ENCODE measurements at places on chromosomes 5 and 9.

GRCh38 chr5:167284222-167284890 lies 1007.1 kb upstream of the WWC1 start:
- DNase-seq = no peak

DNA sequence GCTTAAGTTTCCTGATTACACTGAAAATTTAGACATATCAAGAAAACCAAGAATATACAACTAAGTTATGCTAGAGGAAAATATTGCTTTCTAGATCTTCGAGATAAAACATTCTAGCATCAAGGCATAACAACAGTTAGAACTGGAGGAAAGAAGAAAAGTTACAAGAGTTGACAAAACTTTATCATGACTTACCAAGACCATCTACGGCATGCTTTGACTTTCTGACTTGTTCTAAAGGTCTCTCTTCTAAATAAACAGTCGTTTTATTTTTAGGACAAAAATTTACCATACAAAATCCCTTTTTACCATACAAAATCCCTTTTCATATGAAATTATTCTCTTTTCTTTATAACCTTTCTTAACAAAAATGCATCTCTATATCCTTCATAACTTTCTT lies 1110.1 kb upstream of the CDH10 start:
- no peak for DNase-seq

GRCh38 chr5:81269751-81270393 lies 31.5 kb upstream of the ZCCHC9 start:
- no peak for DNase-seq

- no peak for DNase-seq
These were observed 41.9 kb downstream of the KIF2A start for GRCh38 chr5:62347928-62348327.

- DNase-seq = no peak
These were observed 32.2 kb downstream of the GCNT4 start for GRCh38 chr5:75020016-75020656.
